ENCODE measurements at places on chromosomes 2 and 18.

GRCh38 chr2:56167616-56168562 is 15.9 kb upstream of the CCDC85A start:
- no peak for DNase-seq

DNA sequence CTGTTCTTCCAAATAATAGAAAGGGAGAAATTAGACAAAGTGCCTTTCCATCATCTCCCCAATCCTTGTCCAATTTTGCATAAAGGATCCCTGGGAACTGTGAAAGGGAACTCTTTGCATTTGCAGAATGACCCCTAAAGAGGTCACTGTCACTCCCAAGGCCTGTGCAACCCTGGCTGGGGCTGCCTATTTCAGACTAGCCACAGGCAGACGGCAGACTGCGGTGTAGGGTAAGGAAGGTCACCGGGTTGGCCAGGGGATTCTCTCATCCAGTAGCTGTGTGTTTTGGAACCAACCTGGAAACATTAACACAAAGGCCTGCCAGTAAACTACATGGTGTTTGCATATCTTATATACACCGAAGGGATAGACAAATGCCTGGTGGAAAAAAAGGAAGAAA is 818.7 kb downstream of the BCL11A start:
- no peak for DNase-seq

DNA sequence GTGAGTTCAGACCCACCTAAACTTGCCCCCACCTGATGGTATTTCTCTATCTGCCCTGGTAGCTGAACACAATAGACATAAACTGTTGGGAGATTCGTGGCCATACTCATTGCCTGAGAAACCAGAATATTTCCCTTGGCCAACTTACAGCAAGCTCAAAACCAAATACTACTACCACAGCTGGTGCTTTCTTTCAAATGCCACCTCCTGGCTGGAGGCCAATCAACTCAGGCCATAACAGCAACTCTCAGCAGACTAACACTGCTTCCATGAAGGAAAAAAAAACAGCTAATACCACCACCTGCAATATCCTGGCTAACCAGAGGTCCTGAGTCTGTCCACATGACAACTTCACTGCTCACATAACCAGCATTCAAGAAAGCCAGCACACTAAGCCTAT is 373.1 kb downstream of the CMPK2 start:
- DNase-seq, result no peak

- DNase-seq, result no peak
Measured at GRCh38 chr2:127577973-127578372, 42.5 kb downstream of the MYO7B start.

DNA sequence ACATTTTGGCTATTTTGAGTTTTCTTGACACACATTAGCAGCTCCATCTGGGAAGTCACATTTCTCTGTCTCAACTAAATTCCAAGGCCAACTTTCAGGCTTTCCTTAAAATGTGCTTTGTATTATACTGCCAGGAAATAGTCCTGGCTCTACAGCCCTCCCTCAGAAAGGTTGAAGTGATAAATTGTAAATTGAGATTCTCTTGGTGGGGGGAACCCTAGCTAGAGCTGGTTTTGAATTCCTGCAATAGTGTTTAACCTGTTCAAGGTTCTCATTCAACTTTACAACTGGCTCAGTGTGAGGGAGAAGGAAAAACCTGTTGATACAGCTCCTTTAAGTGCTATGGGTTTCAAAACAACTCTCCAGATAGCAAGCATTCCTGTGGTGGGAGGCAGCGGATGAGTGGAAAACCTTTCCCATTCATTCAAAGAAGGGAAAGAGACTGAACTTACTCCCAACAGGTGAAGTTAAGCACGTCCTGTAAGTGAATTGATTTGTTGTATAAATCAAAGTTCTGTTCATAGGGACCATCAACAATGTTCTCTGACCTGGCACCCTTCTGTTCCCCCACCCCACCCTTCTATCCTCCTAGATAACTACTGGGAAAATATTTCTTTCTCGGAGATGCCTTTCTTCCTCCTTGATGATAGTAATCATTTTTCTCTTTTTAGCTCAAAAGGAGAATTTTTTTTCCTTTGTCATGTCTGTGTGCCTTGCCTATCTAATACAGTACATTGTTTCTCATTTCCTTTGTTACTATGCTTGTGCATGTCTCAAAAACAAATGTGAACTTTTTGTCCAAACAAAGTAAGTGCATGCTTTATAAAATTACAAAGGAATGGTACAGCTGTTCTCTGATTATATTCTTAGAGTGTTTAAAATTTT is 44.2 kb upstream of the SLC39A10 start:
- no peak for DNase-seq

DNA sequence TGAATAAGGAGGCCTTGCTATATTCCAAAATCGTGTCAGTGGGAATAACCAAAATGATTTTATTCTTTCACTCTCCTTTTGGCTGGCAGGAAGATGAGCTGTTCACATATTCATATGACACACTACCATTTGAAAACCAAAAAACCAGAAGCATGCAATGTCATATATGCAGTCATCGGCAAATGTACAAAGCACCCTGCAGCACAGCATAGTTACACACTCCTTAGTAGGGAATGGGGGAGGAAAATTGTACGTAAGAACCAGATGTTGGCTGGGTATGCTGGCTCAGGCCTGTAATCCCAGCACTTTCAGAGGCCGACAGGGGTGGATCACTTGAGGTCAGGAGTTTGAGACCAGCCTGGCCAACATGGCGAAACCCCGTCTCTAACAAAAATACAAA is 176.6 kb downstream of the GFPT1 start:
- DNase-seq, result no peak

- DNase-seq, result no peak
Measured at GRCh38 chr2:197140045-197140444, 170.5 kb downstream of the ANKRD44 start.

GRCh38 chr2:94956797-94957391 is 68.6 kb upstream of the MAL start:
- DNase-seq, result no peak

GRCh38 chr2:72136331-72136730 is 11.3 kb downstream of the CYP26B1 start:
- no peak for DNase-seq

DNA sequence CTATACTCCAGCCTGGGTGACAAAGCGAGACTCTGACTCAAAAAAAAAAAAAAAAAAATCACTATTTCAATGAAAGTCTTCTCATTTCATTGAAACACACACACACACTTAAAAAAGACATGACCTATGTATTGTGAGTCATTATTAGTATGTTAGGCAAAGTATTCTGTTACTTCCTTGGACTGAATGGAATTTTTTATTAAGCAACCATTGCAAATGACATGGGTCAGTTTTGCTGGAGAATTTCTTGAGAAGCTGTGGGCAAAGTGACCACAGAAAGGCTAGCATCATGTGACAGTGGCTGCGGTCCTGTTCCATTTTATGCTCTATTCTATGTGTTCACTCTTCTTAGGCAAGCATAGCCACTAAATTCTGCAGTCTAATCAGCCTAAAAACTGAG is 695.7 kb downstream of the TDRD15 start:
- DNase-seq, result no peak

DNA sequence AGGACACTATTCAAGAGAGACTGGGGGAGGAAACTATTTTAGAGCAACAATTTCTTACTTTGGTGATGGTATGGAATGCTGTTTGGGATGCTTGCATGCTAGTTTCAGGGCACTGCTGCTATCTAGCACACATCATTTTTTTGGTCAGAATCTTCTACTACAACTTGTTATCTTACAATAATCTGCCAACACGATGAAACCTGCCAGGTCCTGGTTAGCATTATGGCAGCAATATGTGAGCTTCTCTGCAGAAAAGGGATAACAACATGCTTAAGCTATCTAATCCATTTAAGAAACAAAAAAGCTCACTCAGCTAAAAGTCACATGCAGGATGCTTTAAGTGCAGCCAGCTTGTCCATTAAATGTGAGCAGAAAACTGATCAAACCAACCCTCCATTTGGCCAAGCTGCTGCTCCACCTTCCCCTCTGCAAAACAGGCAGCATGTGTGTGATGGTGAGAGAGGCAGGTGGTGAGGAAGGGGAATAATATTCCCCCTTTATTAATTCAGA is 30.1 kb downstream of the GAREM2 start:
- DNase-seq, result no peak

DNA sequence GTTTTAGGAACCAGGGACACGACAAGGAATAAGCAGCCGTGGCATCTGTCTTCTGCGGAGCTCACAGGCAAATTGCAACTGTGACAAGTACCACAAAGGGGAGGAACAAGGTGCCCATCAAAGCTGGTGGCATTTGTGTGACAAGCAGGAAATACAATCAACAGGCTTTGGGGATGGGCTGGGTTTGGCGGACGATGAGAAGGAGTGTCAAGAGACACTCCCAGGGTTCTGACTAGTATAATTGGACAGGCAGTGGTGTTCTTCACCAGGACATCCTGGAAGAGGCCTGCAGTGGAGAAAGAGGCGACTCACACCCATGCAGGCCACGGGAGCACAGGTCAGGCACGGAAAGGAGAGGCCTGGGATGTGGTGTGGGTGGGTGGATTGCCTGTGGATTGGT is 14.2 kb upstream of the SPATA3 start:
- DNase-seq, result no peak

GRCh38 chr2:86441882-86442641 is 891 bp downstream of the KDM3A start:
- peak; percentile 53 for DNase-seq

DNA sequence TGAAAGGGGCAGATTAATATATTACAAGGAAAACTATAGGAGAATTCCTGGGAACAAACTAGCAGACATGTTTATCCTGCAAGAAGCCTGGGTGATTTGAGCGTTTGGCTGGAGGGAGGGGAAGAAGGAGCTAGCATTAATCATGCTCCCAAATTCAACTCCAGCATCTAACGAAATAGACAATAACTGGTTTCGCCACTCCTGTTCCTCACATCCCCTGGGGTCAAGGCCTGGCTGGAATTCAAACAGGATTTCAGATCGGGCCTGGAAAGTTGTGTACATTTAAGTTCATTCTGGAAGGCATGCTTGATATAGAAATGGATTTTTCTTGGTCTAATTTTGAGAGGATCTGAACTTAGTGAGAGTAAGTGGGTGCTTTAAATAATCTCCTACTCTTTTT is 126.1 kb upstream of the CTAGE1 start:
- DNase-seq, result no peak

- no peak for DNase-seq
Measured at GRCh38 chr18:24988253-24988840, 363.6 kb downstream of the ZNF521 start.

DNA sequence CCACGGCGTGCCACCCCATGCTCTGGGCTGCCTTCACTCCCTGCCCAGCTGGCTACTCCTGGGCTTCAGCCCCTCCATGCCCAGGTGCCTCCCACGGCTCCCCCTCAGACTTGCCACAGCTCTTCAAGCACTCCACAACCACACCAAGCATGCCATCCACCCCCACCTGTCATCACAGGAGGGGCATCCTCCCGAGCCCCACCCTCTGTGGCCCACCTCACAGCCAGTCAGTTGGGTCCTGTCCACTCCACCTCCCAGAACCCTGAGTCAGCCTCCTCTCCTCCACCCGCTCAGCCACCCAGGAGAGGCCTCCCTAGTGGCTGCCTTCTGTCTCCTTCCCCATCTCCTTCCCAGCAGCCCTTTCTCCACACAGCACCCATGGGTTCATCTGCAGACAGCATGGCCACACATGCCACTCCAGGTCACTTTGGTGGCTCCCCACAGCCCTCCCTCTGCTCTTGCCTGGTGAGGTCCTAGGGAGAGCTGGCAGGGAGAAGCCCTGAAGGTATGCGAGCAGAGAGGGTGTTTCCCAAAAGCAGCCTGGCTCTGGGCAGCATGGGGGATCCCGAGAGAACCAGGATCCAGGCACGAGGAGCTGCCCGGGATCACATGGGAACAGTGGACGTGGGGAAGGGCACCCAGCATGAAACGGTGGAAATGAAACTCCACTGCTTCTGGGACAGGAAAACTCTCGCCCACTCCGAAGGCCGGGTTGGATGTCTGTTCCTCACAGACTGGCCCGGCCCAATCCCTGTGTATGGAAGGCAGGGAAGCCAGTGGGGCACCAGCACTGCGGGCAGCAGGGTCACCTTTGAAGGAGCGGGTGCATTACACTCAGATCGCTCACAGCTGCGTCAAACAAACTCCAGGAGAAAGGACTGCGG is 2.7 kb downstream of the LIMS2 start:
- DNase-seq, result no peak

- no peak for DNase-seq
Measured at GRCh38 chr2:240725671-240726070, 34.0 kb downstream of the AQP12A start.

DNA sequence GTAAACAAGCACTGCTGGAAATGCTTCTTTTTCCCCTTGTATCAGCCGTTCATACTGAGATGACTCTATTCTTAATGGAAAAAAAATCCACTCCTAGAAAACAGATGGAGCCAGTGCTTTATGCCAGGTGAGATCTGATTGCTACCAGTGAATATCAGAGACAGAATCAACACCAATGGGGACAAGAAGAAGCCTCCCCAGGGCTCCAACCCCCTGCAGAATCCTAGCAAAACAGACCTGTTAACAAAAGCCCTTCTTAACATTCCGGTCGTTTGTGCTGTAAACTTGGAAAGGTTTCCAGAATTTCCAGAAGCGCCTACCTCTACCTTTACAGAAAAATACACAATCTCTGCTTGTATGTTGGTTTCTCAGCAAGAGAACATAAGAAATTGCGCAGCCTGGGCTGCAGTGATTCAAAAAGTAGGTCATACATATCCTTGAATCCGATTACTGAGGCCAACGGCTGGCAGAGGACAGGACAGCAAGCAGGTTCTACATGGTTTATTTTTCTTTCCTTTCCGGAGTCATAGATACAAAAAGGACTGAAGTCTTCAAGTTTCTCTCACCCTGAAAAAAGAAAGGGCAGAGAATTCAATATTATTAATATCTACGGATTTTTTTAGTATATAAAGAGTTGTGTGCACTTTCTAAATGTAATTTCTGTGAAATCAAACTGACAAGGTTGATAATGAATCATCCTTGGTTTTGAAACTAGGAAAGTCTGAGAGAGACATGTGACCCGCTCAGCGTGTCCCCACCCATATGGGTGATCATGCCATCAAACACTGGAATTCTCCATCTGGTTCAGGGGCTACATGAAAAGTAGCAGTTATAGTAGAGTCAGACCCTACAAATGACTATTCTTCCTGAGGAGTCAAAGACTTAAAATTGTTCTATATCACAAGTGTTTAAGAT is 266.7 kb upstream of the MGAT5 start:
- DNase-seq, result no peak

- DNase-seq, result peak; percentile 63
Measured at GRCh38 chr18:68623342-68623741, 91.6 kb downstream of the TMX3 start.

GRCh38 chr18:75111760-75112159 is 97.2 kb downstream of the PTGR3 start:
- no peak for DNase-seq

GRCh38 chr18:22865354-22866116 is 67.6 kb upstream of the RBBP8 start:
- DNase-seq, result no peak

Data from C1 segment of cervical spinal cord (tissue), 14 donors.